ENCODE measurements at places on chromosomes 4 and X.

GRCh38 chrX:152895724-152896420 lies 2.0 kb upstream of the ZNF185 start:
- no peak for DNase-seq

GRCh38 chr4:18227880-18228279 lies 206.3 kb upstream of the LCORL start:
- DNase-seq = no peak

- no peak for DNase-seq
These were observed 615 bp downstream of the NEXMIF start for GRCh38 chrX:74924449-74925224.

DNA sequence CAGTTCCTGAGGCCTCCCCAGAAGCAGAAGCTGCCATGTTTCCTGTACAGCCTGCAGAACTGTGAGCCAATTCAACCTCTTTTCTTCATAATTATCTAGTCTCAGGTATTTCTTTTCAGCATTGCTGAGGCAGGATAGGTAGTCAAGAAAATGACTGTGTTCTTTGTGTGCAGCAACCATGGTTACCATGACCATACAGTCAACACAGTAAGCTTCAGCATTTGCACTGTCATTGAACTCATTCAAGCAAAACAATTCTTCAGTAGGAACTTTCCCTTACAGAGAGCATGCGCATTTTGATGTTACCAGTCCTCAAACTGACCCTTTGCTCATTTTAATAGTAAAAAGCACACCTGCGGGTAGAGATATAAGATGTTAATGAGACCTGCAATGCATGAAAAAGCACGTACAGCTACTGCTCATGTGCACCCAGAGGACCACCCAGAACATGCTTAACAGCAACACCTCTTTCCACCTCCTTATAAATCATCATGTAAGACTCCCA lies 180.8 kb downstream of the PRKX start:
- no peak for DNase-seq

GRCh38 chrX:15505101-15505500 lies 4.5 kb downstream of the BMX start:
- DNase-seq = peak; percentile 78

GRCh38 chr4:145315811-145316225 lies 135.4 kb upstream of the OTUD4 start:
- DNase-seq = no peak

DNA sequence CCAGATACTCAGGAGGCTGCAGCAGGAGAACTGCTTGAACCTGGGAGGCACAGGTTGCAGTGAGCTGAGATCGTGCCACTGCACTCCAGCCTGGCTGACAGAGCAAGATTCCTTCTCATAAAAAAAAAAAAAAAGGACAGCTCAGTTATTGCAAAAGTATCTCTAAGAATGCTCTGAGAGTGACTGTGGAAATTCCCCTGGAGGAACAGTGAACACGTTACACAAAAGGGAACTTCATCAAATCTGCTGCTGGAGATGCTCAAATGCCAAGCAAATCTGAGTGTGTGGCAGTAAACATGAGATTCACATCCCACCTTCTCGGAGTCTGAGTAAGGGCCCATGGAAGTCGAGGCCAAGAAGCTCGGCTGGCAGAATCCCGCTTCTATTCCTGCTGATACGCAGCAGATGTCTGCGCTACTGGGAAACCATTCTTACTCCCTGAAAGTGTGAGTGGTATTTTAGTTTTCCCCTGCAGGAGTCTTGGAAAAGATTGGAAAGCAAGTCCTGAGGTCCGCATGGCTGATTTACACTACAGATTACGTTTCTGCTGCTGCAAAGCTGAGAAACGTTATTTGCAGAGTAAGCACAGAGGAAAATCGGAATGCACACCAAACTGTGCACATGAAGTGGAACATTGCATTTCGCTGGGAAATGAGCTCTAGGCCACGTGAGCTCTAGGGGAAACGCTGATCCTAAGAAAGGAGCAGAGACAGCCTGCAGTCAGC lies 162.9 kb downstream of the NSUN7 start:
- no peak for DNase-seq
